A549 (cell line): ENCODE measurements at places on chromosomes 6 and 20.
A peak's percentile ranks its signal among the peaks of the same experiment; 100 is the strongest.

- no peak for DNase-seq
Measured at GRCh38 chr20:24962510-24962909, 13.4 kb downstream of the CST7 start.

- DNase-seq: no peak
Measured at GRCh38 chr6:107941627-107942026, 16.4 kb downstream of the SEC63 start.

GRCh38 chr6:156773935-156774852 lies 3.0 kb upstream of the ARID1B start:
- DNase-seq: no peak

DNA sequence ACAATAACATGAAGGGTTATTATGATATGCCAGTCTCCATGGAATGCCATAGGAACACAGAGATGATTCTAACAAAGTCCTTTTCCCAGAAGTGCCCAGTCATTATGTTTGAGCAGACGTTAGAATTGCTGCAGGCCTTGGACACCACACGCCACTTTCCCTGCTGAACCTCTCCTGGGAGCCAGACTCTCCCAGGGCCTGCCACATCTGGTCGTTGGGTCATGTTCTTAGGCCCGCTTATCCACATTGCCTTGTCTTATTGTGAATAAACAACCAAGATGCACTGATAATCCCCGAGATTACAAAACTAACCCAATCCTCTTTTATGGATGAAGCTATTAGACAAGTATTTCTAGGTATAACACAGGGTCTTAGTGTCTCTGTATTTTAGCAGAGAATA lies 276.5 kb upstream of the CITED2 start:
- DNase-seq: no peak

- peak; percentile 61 for DNase-seq
Measured at GRCh38 chr6:16760516-16761470, at the start of gene ATXN1. Gene ATXN1 (minus strand): TSS chr6:16761460.

GRCh38 chr6:152236370-152237097 lies 400.6 kb downstream of the SYNE1 start:
- DNase-seq: no peak
